ENCODE measurements at places on chromosomes 1 and 21.

- DNase-seq: no peak
Measured at GRCh38 chr1:185971688-185972087, 237.5 kb downstream of the HMCN1 start.

DNA sequence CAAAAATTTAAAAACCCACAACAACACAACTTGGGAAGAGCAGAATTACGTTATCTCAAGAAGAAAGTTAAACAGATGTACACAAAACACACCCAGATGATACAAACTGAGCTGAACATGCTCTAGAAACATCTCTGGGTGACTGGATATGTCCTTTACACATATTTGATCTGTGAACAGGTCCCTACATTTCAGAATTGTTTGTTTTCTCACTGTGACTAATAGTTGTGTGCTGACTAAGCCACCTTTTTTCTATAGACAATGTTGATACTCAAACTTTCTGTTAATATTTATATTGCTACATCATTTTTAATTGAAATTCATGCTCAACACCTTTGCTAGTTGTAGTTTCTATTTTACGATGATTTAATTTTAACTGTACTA is 1.0 kb upstream of the F11R start:
- no peak for DNase-seq

GRCh38 chr1:29688471-29689365 is 452.4 kb downstream of the PTPRU start:
- no peak for DNase-seq

GRCh38 chr1:94038511-94038910 is 82.4 kb downstream of the ABCA4 start:
- no peak for DNase-seq

- DNase-seq: no peak
Measured at GRCh38 chr1:111441573-111442192, 7.4 kb downstream of the WDR77 start.

- DNase-seq: no peak
Measured at GRCh38 chr21:45098867-45099266, 24.5 kb downstream of the ADARB1 start.

- no peak for DNase-seq
Measured at GRCh38 chr21:43295066-43295958, 126.5 kb downstream of the CRYAA start.

GRCh38 chr1:26044971-26045721 is 772 bp downstream of the SLC30A2 start:
- DNase-seq: no peak

GRCh38 chr21:44535963-44536362 is 4.0 kb downstream of the KRTAP10-1 start:
- no peak for DNase-seq

- no peak for DNase-seq
Measured at GRCh38 chr1:96971849-96972602, 250.4 kb downstream of the PTBP2 start.

DNA sequence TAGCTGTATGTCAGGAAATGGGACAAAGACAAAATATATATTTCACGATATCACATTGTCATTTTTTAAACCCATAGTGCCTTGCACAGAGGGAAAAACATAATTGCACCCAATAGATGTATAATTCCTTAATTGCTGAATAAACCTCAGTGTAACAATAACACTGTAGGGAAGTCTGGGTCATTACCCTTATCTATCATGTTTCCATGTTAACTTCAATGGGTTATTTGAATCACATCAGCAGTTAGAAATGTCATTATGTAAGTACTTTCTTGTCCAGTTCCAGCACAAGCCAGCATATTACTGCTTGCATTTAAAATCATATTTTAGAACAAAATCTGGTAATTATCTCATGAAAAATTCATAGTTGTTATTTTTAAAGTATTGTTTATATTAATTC is 222.7 kb downstream of the HMCN1 start:
- DNase-seq: no peak

DNA sequence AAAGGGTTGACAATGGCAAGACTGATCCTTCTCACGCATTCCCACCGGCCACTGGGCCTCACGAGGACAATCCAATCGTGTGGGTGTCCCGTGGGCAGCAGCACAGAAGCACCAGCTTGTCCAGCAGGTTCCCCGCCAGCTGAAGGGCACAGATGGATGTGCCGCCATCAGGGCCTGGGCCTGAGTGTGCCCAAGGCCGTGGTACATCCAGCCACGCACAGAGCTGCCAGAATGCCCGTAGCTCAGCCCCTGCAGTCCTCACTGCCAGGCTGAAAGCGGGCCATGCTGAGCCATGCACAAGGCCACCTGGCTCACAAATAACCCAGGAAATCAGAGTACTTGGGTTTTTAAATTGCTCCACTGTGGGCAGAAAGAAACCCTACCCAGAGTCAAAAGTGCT is 7.0 kb downstream of the NPHP4 start:
- DNase-seq: no peak

DNA sequence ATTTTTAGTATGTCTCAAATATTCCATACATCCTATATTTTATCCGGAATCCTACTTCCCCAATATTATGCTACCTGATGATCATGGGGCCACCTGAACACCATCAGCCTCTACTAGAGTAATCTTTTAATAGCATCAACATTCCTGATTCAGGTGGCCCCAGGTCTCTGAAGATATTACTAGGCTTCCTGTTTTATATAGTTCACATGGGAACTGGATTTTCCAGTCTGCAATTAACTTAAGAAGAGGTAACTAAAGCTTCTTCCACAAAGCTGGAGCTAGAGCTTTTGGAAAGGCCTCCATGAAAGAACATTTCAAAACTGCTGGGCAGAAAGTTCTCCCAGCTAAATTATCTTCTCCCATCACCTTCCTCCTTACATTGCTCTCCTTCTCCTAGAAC is 72.3 kb upstream of the ADAM30 start:
- no peak for DNase-seq

DNA sequence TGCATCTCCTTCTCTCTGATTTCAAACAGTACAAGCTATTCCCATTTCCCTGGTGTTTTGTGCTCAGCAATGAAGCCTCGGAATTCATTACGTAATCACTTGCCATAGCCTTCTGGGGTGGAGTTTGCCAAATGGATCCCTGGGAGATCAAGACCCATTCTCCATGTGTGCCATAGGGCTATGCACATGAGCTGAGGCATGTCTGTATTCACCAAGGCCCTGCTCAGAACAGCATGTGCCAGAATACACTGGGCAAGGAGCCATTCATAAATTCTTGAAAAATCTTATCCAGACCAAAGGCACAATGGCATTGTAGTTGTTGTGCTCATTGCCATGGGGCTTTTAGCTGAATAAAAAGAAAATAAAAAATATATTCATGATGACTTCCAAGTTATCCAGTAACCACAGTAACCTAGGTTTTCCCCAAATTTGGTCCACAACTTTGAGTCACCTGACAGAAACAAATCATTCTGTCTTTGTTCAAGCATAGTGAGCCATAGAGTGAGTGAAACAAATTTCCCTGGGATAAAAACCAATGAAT is 53.0 kb downstream of the CRB1 start:
- no peak for DNase-seq

DNA sequence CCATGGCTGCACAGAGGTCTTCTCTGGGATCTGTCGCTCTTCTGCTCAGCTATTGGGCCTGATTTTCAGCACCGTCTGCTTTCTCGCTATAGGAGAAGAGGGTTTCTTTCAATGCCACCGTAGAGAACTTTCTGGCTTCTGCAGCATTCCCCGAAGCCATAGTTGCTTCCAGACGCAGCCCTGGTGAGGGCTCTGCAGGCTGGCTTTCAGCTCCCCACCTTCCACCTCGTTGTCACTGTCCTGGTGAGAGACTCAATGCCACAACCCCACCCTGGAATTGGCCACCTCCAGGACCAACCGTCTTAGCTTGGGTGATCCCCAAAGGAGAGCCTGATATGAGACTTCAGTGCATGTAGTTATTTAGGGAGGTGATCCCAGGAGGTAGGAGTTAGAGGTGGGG is 12.0 kb upstream of the PRKCZ start:
- DNase-seq: no peak

- DNase-seq: no peak
Measured at GRCh38 chr1:8844501-8845006, 27.1 kb upstream of the RERE start.

DNA sequence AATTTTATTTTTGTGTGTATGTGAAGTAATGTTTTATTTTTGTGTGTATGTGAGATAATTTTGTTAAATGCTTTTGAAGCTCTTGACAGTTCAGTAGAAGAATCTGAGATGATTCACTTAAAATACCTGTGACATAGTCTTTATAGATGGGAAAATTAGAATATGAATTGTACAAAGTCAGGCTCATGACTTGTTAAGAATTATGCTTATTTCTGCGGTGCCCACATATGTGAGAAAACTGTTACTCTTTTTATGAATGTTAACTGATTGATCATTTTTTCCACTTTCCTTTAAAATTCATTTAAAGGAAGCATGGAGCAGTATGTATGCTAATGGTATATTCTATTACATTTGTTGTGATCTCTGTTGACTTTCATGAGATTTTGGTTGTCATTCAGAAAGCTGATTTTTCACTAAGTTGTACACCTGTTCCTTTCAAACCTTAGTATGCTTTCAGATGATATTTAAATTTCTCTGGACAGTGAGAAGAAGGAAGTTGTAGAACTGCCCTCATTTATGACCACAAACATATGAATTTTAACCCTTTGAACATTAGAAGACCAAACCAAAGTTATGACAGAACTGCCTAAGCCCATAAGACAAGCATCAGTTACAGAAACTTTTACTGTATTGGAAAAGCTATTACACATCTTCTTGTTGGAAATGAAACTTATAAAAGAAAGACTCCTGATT is 110.1 kb downstream of the POU2F1 start:
- DNase-seq: no peak

- no peak for DNase-seq
Measured at GRCh38 chr1:109917768-109918606, 7.3 kb downstream of the CSF1 start.
